M059J (cell line): ENCODE measurements at places on chromosomes 1 and 21. TPM values are rescaled to one million over a fixed set of nuclear protein-coding genes. Genes with fewer than 3 reads are reported as not detected.
A peak's percentile ranks its signal among the peaks of the same experiment; 100 is the strongest.

FYB2 gene
- not detected in 2 replicates for total RNA-seq

GRCh38 chr1:232590744-232591082 is 39.2 kb downstream of the SIPA1L2 start:
- no peak for DNase-seq

DNA sequence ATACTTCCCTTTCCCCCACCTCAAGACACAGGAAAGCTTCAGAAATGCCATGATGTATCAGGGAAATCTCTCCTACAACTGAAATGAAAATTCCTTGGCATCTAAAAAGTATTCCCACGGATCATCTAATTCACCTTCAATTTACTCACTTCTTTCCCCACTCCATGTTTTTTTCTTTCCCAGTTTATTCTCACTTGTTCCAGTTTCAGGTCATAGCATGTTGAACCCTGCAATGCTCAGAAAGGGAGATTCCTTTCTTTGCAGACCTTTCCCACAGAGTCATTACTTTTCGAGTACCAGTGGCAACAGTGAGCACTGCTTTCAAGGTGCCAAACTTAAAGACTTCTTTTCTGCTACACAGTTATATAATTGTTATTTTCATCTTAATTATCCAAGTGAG is 305.0 kb downstream of the VAV3 start:
- DNase-seq: no peak

GRCh38 chr1:161359291-161359690 is 8.4 kb downstream of the CFAP126 start:
- no peak for DNase-seq

HTR6 gene
- total RNA-seq: not detected in 2 replicates

DNA sequence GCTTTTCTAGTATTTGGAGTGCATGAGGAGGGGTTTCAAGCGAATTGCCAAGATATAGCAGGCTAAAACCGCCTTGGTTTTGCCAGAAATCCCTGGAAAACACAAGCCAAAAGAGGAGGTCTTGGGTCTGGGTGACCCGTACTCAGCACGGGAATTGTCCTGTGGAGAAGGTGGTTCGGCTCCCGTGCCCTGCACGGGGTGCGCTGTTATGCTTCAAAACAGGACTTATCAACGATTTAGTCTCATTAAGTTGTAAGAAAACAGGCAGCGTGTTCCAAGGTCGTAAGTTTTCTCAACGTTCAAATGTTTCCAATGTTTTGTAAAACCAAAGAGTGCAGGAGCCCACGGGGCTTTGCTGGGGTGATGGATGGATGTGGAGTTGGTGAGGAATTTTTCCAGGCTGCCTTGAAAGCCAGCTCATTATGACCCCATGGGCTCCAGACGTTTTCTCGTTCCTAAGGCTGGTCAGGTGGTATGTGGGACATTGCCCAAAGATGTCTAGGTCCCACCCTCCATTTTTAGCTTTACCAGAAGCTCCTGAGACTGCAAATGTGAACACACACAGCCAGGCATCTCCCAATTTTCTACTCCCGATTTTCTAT is 75.4 kb upstream of the CLDN14 start:
- no peak for DNase-seq

GRCh38 chr1:218705911-218706893 is 361.1 kb downstream of the TGFB2 start:
- peak; percentile 100 for DNase-seq

- DNase-seq: peak; percentile 90
Observed at GRCh38 chr1:65395887-65396612, 24.4 kb upstream of the LEPR start.
